ENCODE measurements at places on chromosomes 1 and 21.

GRCh38 chr1:96730574-96731298 is 9.2 kb downstream of the PTBP2 start:
- H3K4me1 ChIP-seq: peaks cover 2% of the 10 kb centered on the region
- H3K36me3 ChIP-seq: peaks cover 63% of the 10 kb centered on the region
- DNase-seq: peak; percentile 57
- no peak overlapping the region for H3K4me3 ChIP-seq
- no peaks in the 10 kb centered on the region for H3K27me3 ChIP-seq

DNA sequence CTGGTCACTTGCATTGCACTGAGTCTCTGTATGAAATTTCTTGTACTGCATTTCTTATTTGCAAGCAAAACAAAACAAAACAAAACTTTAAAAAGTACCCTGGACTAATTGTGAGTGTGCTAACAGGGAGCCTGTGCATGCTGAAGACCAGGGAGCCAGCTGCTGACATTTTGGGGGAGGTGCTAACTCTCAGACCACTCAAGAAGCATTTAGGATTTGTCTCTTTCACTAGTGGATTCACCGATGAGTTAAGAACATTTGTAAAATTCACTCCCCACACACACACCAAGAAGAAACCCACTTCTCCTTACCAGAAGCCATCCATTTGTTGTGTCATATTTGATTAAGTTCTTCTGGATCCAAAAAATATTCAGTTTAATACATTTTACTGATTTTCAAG is 95.7 kb upstream of the C1orf105 start:
- no peaks in the 10 kb centered on the region for H3K36me3 ChIP-seq
- no peak for DNase-seq
- no peaks in the 10 kb centered on the region for H3K27me3 ChIP-seq
- H3K4me3 ChIP-seq: no peak overlapping the region
- H3K27ac ChIP-seq: no peak overlapping the region

DNA sequence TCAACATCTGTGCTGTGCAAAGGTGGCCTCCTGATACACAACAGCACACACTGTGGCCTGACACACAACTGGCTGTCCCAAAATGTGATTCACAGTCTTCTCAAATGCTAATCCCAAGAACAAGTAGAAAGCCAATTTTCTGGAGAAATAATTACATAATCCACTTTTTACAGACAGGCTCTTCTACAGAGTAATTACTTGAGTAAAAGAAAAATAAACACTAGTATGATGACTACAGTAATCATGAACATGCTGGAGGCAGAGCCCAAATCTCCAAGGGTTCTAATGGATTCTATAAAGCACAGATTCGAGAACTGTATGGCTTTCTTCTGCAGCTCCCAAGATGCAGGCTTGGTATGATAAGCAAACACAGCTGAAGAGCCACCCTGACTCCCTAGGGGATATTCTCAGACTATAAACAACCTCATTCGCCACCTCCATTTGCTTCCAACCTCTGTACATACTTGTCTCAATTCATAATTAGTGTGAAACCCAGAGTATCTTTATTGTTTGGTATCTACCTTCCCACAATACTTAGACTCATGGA is 81.9 kb downstream of the SIPA1L2 start:
- no peak overlapping the region for H3K4me3 ChIP-seq
- H3K27me3 ChIP-seq: peaks cover 3% of the 10 kb centered on the region
- DNase-seq: no peak
- no peak overlapping the region for H3K27ac ChIP-seq
- H3K36me3 ChIP-seq: peaks cover 11% of the 10 kb centered on the region
- peaks cover 17% of the 10 kb centered on the region for H3K4me1 ChIP-seq

DNA sequence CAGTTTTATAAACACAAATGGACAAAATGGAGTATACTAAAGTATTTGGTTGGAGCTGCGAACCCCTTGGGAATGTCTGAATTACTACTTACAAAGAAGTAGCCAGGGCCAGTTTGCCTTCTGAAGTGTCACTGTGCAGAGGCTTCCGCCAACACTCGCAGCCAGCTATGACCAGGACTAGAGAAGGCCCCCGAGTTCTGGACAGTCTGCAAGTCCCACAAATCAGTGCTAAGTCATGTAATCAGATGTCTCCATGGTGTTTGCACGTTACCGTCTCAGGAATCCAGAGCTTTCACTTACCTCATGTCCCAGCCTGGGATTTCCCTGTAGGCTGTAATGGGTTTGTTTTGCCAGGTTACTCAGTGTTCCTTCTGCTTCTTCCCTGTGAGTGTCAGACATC is 106.6 kb upstream of the SPAG17 start:
- DNase-seq: peak; percentile 18
- no peak overlapping the region for H3K27ac ChIP-seq
- H3K4me1 ChIP-seq: peaks cover 2% of the 10 kb centered on the region
- no peaks in the 10 kb centered on the region for H3K36me3 ChIP-seq
- H3K4me3 ChIP-seq: no peak overlapping the region
- no peaks in the 10 kb centered on the region for H3K27me3 ChIP-seq

- H3K27ac ChIP-seq: peak overlapping the region; percentile 70
- H3K4me1 ChIP-seq: peaks cover 2% of the 10 kb centered on the region
- no peaks in the 10 kb centered on the region for H3K27me3 ChIP-seq
- no peaks in the 10 kb centered on the region for H3K36me3 ChIP-seq
- no peak overlapping the region for H3K4me3 ChIP-seq
Measured at GRCh38 chr1:67682659-67683197, 2.3 kb upstream of the GADD45A start.

- no peaks in the 10 kb centered on the region for H3K36me3 ChIP-seq
- H3K4me3 ChIP-seq: no peak overlapping the region
- no peak overlapping the region for H3K27ac ChIP-seq
Measured at GRCh38 chr1:90964444-90965035, 57.3 kb downstream of the ZNF644 start.

GRCh38 chr1:40708750-40709099 is 17.2 kb downstream of the NFYC start:
- H3K4me1 ChIP-seq: peaks cover 8% of the 10 kb centered on the region
- H3K27ac ChIP-seq: peak overlapping the region; percentile 99
- DNase-seq: peak; percentile 95
- H3K27me3 ChIP-seq: no peaks in the 10 kb centered on the region

GRCh38 chr1:228066416-228066815 is 16.1 kb upstream of the ARF1 start:
- H3K27me3 ChIP-seq: peaks cover 83% of the 10 kb centered on the region
- no peak overlapping the region for H3K4me3 ChIP-seq
- H3K27ac ChIP-seq: no peak overlapping the region
- no peak for DNase-seq

- H3K4me3 ChIP-seq: no peak overlapping the region
- DNase-seq: no peak
- H3K4me1 ChIP-seq: no peaks in the 10 kb centered on the region
- H3K36me3 ChIP-seq: no peaks in the 10 kb centered on the region
Measured at GRCh38 chr1:107871259-107871658, 93.7 kb downstream of the VAV3 start.

GRCh38 chr1:172821609-172822274 is 162.8 kb downstream of the FASLG start:
- DNase-seq: peak; percentile 87
- no peak overlapping the region for H3K4me3 ChIP-seq
- H3K36me3 ChIP-seq: no peaks in the 10 kb centered on the region

DNA sequence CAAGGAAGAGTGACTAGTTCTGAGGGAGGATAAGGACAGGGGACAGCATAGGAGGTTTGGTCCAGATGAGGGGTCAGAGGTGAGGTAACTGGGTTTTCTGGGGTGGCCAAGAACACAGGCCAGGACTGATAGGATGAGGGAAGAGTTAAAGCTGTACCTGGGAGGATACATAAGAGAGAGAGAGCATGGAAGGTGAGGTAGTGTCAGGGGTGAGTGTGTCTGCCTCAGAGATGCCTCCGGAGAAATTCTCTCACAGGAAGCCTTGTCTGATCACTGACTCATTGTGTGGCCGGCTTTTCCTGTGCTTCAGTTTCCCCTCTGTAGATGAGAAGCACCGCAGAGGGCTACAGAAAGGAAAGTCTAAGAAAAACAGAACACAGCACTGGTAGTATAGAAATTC is 40.2 kb downstream of the FASLG start:
- H3K27me3 ChIP-seq: no peaks in the 10 kb centered on the region
- H3K36me3 ChIP-seq: no peaks in the 10 kb centered on the region
- peaks cover 2% of the 10 kb centered on the region for H3K4me1 ChIP-seq
- DNase-seq: peak; percentile 34
- no peak overlapping the region for H3K4me3 ChIP-seq

- no peaks in the 10 kb centered on the region for H3K4me1 ChIP-seq
- H3K27me3 ChIP-seq: peaks cover 11% of the 10 kb centered on the region
- H3K36me3 ChIP-seq: no peaks in the 10 kb centered on the region
- no peak overlapping the region for H3K4me3 ChIP-seq
- no peak for DNase-seq
Measured at GRCh38 chr1:222107267-222107666, 365.4 kb upstream of the DUSP10 start.

- no peaks in the 10 kb centered on the region for H3K27me3 ChIP-seq
- no peak for DNase-seq
- H3K27ac ChIP-seq: no peak overlapping the region
- no peak overlapping the region for H3K4me3 ChIP-seq
- no peaks in the 10 kb centered on the region for H3K4me1 ChIP-seq
Measured at GRCh38 chr1:4960336-4960735, 305.9 kb downstream of the AJAP1 start.

- no peak overlapping the region for H3K27ac ChIP-seq
- no peak overlapping the region for H3K4me3 ChIP-seq
- no peaks in the 10 kb centered on the region for H3K27me3 ChIP-seq
- H3K4me1 ChIP-seq: peaks cover 11% of the 10 kb centered on the region
- peak; percentile 63 for DNase-seq
Measured at GRCh38 chr1:15088281-15088971, 65.1 kb upstream of the TMEM51 start.

GRCh38 chr1:50080904-50081586 is 27.7 kb upstream of the ELAVL4 start:
- H3K27ac ChIP-seq: no peak overlapping the region
- H3K4me3 ChIP-seq: no peak overlapping the region
- H3K36me3 ChIP-seq: no peaks in the 10 kb centered on the region
- no peak for DNase-seq

- H3K36me3 ChIP-seq: no peaks in the 10 kb centered on the region
- no peaks in the 10 kb centered on the region for H3K27me3 ChIP-seq
- no peak overlapping the region for H3K27ac ChIP-seq
- DNase-seq: no peak
Measured at GRCh38 chr1:242349636-242350035, 174.9 kb downstream of the PLD5 start.

DNA sequence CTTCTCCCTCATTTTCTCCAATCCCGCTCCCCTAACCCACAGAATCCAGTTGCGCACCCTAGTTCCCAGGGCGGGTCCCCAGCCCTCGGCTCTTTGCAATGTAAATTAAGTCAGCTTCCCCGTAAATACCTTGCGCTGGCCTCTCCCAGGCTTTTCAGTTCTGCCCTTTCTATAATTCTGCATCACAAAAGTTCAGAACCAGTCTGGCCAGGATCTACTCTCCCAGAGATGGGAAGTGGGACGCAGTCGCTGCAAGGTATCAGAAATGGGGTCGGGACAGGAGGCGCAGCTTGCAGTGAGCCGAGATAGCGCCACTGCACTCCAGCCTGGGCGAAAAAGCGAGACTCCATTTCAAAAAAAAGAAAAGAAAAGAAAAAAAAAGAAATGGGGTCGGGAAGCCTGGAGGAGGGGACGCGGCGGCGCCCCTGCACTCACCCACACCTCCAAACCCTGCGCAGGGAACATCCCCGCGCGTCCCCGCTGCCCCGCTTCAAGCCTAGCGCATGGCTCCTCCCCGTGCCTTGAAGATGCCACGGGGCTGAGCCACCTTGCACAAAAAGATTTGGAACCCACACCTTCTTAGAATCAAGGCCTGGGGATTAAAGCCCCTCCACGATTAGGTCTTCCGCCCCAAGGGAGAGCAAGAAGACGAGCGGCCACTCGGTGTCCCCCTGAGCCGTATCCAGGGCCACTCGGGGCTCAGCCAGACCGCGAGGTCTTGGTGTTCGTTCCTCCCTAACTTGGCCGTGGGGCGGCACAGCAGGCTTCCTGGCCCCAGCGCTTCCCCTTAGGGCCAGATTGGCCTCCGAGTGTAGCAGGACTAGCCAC is 27.2 kb upstream of the ITLN2 start:
- peaks cover 30% of the 10 kb centered on the region for H3K27me3 ChIP-seq
- H3K27ac ChIP-seq: no peak overlapping the region
- H3K36me3 ChIP-seq: no peaks in the 10 kb centered on the region

Measured in mesenchymal stem cell (in vitro differentiated cells and primary cell).